ENCODE measurements at places on chromosomes 4 and X.

DNA sequence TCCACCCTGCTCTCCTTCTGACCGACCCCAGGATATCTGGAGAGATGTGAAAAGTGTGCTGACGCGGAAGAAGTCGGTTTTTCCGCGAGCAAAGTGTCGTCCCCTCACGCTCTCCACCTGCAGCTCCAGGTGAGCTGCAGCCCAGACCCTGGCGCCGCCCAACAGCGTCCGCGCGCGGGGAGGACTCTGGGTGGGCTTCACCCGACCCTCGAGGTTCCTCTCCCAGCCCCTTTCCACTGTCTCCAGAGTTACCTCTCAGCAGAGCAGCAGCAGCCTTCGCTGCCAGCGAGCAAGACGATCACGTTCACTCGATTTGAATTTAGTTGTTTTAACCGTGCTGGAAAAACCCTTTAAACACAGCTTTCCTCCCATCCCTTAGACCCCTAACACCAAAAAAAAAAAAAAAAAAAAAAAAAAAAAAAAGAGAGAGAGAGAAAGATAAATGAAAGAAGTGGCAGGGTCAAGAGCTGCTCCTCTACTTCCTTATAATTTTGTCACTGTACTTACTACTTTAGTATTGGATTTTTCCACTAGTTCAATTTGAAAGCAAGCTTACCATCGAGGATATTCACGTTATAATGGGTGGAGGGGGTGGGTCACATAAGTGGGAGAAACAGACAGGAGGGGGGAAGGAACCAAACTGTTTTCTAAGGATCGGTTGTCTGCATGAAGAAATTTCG lies 758 bp upstream of the NR3C2 start:
- DNase-seq, result no peak

DNA sequence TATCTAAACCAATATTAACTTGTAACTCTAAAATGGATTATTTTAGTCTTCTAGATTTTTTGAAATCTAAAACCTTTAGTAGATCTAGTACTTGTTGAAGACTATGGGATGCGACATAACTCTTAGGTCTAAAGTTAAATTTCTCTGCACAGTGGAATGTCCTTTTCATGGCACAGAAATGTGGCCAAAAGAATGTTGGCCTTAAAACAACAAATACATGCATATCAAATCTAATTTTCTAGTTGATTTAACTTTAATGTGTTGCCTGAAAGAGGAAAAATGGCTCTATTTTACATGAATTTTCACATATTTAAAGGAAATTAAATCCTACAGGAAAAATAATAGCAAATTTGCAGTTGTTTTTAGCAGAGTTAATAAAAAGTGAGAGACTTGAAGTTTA lies 30.3 kb downstream of the NFKB1 start:
- DNase-seq, result no peak

GRCh38 chrX:148185631-148186030 lies 204.5 kb downstream of the FMR1NB start:
- no peak for DNase-seq

DNA sequence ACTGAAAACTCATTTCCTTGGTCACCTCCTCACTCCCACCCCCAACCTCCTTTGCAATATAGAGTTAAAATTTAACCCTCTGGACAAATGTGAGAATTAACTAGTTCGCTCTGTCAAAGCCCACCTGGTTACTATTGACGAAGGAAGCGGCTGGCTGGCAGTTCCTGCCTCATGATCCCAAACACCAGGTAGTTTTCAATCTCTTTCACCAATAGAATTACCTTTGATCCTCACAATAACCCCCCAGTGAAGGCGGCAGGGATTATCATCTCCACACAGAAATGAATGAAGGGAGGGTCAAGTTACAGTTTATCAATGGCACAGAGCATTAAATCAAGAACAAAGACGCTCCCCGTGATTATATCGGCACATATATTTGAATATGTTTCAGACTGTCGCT lies 65.7 kb upstream of the TTC29 start:
- DNase-seq, result no peak

DNA sequence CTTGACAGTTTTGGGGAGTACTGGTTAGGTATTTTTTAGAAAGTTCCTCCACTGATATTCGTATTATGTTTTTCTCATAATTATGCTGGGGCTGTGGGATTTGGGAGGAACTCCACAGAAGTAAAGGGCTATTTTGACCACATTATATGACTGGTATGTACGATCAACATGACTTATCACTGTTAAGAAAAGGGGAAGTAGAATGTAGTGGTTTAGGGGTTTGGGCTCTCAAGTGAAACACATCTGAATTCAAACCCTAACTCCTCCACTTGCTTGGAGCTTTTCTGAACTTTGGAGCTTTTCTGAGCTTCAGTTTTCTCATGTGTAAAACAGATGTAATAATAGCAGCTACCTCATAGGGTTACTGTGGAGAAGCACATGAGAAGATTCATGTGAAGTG lies 96.4 kb upstream of the C1GALT1C1 start:
- no peak for DNase-seq

- DNase-seq, result no peak
These were observed 52.9 kb upstream of the FRAS1 start for GRCh38 chr4:78004270-78004669.

DNA sequence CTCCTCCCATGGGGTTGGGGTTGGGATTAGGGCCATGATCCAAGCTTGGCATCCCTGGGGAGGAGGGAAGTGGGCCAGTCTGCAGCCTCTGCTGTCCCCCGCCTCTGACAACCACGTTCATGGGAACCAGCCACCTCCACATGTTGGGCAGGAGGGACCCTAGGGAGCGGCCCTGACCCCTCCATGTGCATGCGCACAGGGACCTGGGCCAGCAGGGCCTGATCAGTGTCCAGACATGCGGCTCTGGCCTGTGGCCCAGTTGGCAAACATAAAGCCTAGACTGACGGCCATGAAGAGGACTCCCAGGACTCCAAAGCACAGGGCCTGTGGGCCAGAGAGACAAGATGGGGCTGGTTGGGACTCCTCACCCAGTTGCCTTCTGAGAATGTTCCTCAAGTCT lies 11.3 kb downstream of the SLC38A5 start:
- DNase-seq, result no peak

DNA sequence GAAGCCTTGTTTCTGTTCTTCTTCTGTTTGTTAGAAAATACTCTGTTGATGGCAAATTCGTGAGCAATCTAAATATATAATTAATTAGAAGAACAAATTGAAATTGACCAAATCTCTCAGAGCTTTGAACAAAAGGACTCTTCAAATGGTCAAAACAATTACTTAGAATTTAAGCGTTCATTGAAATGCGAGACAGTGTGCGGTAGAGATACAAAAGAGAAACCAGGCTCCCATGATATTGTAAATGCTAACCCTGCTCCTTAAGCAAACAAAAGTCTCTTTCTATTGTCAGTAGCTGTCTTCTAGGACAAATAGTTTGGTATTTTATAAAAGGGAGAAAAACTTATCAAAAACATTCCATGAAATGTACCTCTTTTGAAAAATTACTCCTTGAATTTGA lies 453.4 kb upstream of the MAGEB2 start:
- DNase-seq, result no peak

DNA sequence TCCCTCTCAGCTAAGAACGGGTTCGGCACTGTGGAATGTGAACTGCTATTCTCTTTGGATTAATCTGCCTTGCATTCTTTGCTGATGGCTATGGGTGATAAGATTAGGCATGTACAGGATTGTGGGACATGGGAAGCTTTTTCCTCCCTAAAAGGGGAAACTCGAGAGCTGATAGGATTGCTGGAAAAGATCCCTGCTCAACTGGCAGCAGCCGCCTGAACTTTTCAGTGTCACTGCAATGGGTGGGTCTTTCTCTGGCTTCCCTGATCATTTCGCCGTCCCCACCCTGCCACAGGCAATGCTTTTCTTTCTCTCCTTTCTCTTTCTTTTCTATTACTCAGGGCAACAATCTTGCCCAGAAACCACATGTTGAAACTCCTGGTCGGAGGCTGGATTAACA lies 20.5 kb downstream of the PAGE2 start:
- DNase-seq, result no peak

GRCh38 chrX:95995583-95995982 lies 689.1 kb upstream of the DIAPH2 start:
- DNase-seq, result no peak

GRCh38 chrX:143854006-143854405 lies 29.9 kb upstream of the UBE2NL start:
- DNase-seq, result no peak

DNA sequence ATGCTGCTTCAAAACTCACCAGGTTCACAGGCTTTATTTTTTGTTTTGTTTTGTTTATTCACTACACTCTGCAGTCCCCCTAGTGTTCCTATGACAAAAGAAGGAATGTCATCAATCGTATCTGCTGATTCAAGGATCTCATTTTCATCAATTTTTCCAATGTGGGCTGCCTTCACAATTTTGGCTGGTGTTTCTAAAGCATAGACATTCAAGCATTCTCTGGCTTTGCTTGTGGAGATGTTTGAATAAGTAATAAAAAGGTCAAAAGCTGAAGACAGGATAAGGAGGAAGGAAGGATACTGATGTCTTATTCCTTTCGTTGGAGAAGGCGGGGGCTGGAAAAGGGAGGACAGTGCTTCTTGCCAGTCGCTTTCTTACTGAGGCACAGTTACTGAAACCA lies 12.2 kb upstream of the KCNIP4 start:
- no peak for DNase-seq

- DNase-seq, result peak; percentile 67
These were observed 4.8 kb downstream of the FLNA start for GRCh38 chrX:154369449-154370299.

- DNase-seq, result no peak
These were observed 120.2 kb upstream of the PJA1 start for GRCh38 chrX:69285401-69285877.

DNA sequence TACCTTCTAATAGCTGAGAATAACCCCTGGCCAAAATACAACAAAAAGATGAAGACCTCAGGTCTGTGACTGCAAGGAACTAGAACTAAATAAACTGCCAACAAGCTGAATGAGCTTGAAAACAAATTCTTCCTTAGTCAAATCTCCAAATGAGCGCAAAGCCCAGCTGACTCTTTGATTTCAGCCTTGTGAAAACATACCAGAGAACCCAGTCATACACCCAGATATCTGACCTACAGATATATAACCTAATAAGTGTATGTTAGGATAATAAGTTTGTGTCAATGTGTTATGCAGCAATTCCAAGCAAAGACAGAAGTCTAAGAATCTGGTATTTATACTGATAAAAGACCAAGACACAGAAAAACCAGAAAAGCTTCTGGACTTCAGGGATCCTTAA lies 38.0 kb upstream of the ADGRL3 start:
- no peak for DNase-seq

DNA sequence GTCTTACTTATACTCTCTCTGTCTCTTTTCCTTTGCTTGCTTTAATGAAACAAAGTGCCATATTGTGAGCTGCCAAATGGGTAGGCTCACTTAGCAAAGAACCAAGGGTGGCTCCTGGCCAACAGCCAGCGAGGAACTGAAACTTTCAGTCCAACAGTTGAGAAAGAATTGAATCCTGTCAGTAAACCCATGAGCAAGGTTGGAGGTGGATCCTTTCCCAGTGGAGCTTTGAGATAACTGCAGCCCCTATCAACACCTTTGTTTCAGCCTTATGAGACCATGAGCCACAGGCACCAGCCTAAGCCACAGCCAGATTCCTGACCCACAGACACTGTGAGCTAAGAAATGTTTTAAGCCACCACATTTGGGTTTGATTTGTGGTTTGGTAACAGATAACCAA lies 362.2 kb downstream of the PDGFC start:
- DNase-seq, result no peak

GRCh38 chrX:98067611-98068010 lies 1183.9 kb downstream of the RPA4 start:
- no peak for DNase-seq

GRCh38 chr4:73693811-73694210 lies 46.6 kb upstream of the CXCL8 start:
- no peak for DNase-seq

GRCh38 chrX:154661170-154661569 lies 7.8 kb upstream of the CTAG2 start:
- no peak for DNase-seq

GRCh38 chr4:72568959-72569718 lies at the start of gene ADAMTS3:
Gene ADAMTS3 (minus strand): TSS chr4:72569221. CDS start chr4:72568762, 459 bp downstream.
- DNase-seq, result peak; percentile 9

GRCh38 chr4:15725608-15726007 lies 22.7 kb downstream of the BST1 start:
- no peak for DNase-seq
